ENCODE measurements at places on chromosomes 16 and 17.

- DNase-seq, result no peak
Observed at GRCh38 chr16:49528866-49529288, 155.3 kb downstream of the C16orf78 start.

- DNase-seq, result no peak
Observed at GRCh38 chr17:21299981-21300600, 15.6 kb downstream of the MAP2K3 start.

GRCh38 chr17:1107777-1108477 is 71.9 kb downstream of the ABR start:
- no peak for DNase-seq

DNA sequence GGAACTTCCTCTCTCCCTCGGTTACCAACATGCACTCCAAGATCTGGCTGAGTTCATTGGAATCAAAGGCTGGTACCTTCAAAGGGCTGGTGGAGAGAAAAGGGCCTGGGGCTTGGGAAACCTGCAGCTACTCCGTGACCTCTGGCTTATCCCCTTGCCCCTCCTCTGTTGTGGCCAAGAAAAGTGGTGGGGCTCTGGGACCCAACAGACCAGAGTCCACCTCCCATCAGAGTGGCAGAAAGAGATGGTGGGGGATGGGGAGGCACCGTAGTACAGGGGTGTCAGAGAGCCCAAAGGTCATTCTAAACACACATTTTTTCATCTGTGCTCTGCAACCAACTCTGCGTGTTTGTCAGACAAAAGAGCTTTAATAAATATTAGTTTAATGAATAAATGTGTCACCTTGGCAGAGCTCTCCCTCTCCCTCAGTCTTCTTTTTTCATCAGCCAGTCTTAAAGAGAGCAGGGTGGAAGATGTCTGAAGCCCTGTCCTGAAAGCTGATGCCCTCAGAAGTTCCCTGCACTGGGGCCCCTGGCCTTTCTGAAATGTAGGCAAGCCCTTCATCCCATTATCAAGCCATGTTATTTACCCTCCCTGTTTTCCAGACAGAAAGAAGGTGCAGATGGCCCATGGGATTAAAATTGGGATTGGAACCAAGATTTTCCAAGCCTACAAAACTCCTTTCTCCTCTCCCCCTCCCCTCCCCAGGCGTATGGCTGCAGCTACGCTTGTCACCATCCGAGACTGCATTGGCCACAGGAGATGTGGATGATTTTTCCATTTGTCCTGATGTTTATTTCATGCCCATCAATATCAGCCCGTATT is 227.3 kb downstream of the CCDC182 start:
- DNase-seq, result no peak

DNA sequence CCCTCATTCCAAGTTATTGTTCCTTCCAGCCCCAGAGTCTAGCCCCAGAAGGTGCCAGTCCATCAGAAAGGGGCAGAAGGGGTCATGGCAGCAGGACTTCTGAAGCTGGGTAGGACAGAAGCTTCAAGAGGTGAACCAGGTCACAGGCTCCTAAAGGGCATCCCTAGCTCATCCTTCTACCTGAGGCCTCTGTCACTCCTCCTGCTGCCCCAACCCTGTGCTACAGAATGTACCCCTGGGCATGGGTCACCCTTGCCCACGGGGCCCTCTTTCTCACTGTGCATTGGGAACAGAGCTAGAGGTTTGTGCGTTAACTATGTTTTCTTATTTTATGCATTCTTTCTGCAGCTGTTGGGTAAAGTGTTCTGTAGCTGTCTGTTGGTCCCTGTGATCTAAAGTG is 46.5 kb downstream of the DNAH17 start:
- DNase-seq, result no peak

GRCh38 chr17:29722411-29723198 is 99.9 kb upstream of the CORO6 start:
- peak; percentile 32 for DNase-seq

GRCh38 chr16:85858984-85859817 is 39.8 kb upstream of the IRF8 start:
- DNase-seq, result no peak

DNA sequence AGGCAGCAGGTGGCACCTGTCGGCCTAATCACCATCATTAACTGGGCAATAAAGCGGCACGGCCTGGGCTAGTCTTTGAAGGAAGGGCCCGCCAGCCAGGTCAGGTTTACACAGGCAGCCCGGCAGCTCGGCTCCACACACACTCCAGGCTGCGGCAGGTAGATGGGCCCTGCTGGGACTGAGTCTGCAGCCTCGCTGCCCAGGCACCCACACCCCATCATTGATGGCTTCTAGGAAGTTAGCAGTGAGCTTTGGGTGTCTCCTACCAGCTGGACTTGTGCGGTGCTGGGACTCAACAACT is 6.8 kb upstream of the FOXN1 start:
- no peak for DNase-seq

DNA sequence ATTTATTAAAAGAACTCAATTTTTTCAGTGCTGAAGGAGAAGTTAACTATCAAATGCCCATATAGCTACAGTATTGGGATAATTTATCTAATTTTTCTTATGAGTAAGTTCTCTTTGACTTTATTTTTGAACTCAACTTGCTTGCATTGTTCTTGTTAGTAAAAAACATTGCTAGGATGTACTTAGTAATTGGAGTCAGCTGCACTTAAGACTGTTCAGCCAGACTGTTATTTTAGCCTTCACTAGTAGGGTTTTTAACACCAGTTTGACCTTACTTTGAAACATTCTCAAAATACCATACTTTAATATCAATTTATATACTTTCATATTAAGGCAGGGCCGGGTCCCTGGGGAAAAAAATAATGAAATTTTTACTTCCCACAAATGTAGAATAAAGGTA is 256.6 kb upstream of the TBX2 start:
- no peak for DNase-seq

Data from activated CD4-positive, alpha-beta T cell treated with anti-CD3 and anti-CD28 coated beads, Interleukin-10, Interleukin-2, amounts not matched to agents 100 ng/mL and 50 ng/mL, durations not matched to agents 16 hours and 8 hours (primary cell).